ENCODE measurements at places on chromosomes 2 and 18.

DNA sequence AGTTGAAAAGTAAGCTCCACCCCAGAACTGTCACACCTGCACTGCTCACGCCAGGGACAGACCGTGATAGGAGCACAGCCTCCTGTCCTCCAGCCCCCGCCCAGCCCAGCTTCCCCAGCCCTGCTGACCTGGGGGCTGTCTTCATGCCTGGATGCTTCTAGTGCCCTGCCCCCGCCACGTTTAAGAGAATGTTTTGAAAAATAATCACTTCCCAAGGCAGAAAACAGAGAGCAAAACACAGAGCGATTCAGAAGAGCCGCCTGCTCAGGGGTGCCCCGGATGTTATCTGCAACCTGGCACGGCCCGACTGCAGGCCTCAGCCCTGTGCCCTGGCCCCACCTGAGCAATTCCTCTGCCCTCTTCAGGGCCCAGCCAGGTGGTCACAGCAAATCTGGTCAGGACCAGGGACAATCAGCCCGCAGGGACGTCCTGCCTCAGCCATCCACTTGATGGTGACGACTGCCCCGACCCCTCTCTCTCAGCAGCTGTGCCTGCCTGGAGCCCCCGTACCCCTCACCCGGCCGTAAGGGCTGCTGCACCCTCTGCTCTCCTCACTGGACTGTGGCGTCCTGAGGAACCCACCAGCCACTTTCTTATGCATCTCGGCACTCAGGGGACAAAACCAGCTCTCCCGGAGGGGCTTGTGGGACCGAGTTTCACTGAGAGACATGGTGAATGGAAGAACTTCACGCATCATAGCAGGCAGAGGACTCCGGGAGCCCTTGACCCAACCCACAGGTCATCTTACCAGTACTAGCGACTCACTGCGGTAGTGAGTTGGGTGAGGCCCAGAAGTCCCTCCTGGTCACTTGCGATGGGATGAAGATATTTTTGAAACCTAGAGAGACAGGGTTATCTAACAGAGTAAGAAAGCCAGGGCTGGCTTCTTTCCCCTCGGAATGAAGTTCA lies 30.2 kb downstream of the ADI1 start:
- DNase-seq = no peak

DNA sequence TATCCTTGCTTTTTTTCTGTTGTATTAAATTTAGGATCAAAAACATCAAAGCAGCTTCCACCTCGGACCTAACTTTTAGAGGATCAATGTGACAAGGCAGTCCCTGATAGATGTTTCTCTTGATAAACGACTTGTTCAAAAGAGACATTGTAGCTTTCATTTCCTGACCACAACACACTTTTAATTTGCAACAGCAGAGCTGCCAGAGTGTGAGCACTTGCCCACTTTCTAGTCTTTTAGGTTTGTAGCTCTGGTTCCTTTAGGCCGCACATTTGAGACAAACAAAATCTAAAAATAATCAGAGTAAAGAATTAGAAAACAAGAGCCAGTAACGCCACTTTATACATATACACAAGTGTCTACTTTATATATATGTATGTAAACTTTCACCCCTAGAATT lies 3.1 kb downstream of the FIGN start:
- DNase-seq = peak; percentile 77

- DNase-seq = no peak
These were observed 98.1 kb downstream of the MMADHC start for GRCh38 chr2:149489452-149489851.

DNA sequence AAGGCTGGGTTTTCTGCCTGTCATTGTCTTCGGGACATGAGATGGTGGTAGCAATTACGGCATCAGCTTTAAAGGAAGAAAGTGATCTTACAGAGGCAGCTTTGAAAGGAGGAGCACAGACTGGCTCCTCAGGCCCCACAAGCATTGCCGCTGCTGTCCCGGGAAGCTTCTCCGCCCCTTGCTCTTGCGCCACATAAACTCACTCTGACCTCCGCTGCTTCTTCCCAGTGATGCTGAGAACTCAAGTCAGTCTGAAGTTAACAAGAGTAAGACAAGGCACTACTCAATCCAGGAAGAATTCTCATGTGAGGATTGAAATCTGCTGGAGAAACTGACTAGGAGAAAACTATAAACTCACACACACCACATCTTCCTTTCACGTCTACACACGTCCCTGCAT lies 112.4 kb upstream of the RIOK3 start:
- no peak for DNase-seq

DNA sequence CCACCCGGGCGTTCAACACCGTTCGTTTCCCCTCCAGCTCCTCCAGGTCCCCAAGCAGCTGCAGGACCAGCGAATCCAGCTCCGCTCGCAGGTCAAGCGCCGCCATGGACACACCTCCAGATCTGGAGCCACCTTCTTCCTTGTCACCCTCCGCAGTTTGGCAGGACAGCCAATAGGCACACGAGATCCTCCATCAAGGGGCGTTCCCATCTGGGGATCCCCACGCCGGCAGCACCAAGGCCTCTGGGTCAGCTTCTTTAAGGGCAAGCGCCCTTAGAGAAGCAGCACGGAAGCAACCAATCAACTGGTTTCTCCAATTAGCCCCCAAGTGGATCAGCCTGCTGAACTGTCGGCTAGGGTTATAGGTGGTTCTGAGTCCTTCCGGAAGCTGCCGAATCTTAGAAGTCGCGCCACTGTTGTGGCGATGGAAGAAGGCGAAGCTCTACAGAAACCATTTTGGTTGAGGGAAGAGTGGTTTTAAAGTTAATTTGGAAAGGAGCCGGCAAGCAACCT lies 621 bp upstream of the IMP4 start:
- DNase-seq = peak; percentile 93

DNA sequence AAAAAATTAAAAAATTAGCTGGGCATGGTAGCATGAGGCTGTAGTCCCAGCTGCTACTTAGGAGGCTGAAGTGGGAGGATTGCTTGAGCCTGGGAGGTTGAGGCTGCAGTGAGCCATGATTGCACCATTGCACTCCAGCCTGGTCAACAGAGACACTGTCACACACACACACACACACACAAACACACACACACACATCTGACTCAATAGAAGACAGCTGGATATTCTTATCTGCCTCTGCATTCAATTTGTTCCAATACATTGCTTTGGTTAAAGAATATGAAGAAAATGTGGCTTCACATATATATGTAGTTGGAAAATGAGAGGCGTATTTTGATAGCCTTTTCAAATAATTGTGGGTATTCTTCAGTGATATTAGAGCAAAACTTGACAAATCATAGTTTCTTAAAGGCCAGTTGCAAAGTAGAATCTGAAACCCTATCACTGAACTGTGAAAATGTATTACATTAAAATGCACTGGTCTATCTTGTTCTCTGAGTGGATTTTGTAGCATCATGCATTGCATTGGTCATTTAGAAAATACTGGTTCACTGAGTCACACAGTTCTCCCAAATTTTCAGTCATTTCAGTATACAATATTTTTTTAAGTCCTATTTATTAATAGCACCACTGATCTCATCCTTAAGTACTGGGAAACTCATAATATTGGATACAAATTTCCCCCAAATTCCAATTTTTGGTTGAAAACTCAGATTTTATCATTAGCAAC lies 140.9 kb downstream of the MCFD2 start:
- DNase-seq = no peak

GRCh38 chr2:218284106-218284811 lies 8.0 kb downstream of the TMBIM1 start:
- DNase-seq = no peak

- DNase-seq = no peak
These were observed 155.4 kb upstream of the FSIP2 start for GRCh38 chr2:185583058-185583816.

GRCh38 chr2:157067562-157067961 lies 189.9 kb upstream of the GALNT5 start:
- DNase-seq = no peak

- no peak for DNase-seq
These were observed 249.8 kb downstream of the BCL11A start for GRCh38 chr2:60303680-60304079.

DNA sequence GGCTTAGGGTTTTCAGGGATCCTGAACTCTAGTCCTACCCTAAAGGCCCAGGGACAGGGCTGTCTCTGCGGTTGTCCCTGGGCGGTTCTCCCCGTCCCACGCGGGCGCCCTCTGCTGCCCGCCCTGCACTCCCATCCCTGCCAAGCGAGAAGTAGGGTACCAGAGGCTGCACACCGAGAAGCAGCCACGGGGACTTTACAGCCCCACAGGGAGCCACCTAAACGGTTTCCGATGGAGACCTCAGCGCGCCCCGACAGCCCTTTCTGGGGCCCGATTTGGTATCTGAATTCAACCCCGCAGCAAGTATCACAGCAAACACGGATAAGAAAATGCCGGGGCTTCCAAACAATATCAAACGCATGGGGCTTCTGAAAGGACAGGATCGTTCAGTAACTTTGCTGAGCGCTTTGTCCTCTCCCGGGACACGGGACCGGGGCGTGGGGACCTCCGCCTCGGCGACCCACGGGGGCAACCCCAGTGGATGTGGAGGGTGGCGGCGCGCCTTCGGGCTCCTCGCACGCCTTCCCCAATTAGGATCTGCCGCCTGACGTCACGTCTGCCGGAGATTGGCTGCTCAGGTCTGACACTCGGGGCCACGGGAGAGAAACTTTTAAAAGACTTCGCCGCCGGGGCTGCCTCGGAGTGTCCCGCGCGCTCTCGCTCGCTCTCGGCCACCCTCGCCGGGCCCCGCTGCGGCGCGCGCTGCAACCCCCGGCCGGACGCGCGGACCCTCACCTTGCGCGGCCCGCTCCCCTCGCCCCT lies at the start of gene LTBP1:
Gene LTBP1 (plus strand): TSS at position 640 of the 762 bp plus-strand sequence. CDS start 372 bp downstream, outside the sequence.
- peak; percentile 49 for DNase-seq

- peak; percentile 78 for DNase-seq
These were observed 7.6 kb downstream of the CNDP1 start for GRCh38 chr18:74541703-74542555.

GRCh38 chr2:55932843-55933242 lies 9.3 kb upstream of the EFEMP1 start:
- no peak for DNase-seq

DNA sequence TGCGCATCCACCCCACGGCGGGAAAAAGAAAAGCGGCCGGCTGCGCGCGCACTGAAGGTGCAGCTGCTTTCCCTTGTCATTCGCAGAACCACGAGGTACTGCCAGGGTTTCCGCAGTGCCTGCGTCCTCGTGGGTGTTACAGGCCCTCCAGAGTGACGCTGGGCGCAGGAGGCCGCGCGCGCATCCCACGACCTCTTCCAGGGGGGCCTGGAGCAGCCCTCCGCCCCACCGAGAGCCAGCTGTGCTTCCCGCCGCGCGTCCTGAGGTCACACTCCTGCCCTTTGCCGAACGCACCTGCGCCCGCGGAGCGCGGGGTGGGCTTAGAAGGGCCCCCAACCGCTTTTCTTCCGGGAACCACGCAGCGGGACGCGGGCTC lies 378 bp upstream of the IAH1 start:
- peak; percentile 35 for DNase-seq

DNA sequence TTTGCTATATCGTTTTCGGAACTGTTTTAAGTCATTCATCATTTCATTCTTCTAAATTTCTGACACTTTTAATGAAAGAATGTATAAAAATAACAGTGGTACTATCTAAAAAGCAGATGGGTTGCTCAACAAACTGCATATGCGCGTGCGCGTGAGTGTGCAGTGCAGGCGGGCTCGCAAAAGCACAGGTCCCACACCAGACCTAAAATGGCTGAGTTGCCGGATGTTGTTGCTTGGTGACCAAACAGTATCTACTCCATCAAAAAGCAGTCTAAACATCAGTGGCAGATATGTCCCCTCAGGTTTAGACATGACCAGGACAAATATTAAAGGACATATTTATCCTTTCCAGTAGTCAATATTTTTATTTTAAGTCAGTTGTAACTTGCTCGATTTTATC lies 5.1 kb downstream of the NOL4 start:
- peak; percentile 17 for DNase-seq

GRCh38 chr2:156356014-156356754 lies 23.7 kb upstream of the NR4A2 start:
- DNase-seq = no peak

GRCh38 chr2:154455866-154456265 lies 242.6 kb upstream of the KCNJ3 start:
- DNase-seq = no peak

DNA sequence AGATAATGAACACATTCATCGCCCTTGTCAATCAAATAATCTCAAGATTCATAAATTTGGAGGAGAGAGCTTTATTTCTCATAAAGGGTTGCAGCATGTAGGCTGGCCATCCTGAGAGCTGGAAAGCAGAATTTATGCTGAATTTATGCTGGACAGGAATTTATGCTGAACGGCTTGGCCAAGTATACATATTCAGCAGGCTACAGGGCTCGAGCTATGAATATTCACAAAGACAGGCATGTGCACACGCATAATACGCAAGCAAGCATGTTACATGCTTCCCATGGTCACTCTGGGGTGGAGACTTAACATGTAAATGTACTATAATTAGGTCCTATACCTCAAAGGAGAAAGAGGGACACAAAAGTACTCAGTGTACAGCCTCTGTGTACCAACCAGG lies 618.8 kb downstream of the METTL4 start:
- no peak for DNase-seq

- no peak for DNase-seq
These were observed 249.9 kb downstream of the PARD3B start for GRCh38 chr2:204795156-204795555.

DNA sequence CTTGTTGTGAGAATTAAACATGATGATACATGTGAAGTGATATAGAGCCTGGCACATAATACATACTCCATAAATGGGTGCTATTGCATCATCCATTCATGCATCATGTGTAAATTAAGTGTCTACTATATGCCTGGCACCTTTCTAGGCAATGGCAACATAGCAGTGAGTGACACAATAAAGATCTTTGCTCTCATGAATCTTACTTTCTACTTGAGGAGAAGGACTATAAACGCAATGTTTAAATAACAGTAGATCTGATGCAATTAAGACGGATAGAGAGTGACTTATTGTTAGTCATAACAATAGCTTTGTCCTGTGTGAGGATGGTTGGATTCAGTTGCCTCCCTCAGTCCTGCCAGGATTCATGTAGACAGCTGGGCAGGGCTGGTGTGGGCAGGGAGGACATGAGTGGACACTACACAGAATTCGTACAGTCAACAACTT lies 88.4 kb upstream of the NPAS2 start:
- DNase-seq = no peak

GRCh38 chr18:52063923-52064322 lies 276.1 kb upstream of the DCC start:
- no peak for DNase-seq

GRCh38 chr2:99085421-99085820 lies 56.1 kb upstream of the C2orf15 start:
- no peak for DNase-seq

DNA sequence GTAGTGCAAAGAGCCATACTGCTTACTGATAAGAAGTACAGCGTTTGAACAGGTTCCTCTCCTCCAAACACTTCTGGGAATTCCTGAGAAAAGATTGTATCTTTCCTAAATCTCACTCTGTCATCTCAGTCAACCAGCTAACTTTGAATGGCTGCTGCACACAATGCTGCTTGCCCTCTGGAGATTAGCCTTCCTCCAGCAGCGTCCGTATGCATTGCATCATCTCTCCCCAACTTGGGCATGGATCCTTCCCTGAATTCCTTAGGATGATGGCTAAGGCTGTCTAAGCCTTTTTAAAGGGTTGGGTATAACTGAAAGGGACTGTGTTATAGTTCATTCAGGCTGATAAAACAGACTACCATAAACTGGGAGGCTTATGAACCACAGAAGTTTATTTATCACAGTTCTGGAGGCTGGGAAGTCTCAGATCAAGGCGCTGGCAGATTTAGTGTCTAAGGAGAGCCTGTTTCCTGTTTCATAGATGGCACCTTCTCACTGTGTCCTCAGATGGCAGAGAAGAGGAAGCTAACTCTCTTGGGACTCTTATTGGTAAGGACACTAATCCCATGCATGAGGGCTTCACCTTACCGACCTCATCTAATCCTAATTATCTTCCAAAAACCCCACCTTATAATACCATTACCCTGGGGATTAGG lies 105.3 kb downstream of the PAX3 start:
- DNase-seq = no peak

- no peak for DNase-seq
These were observed 529.1 kb downstream of the ZNF804A start for GRCh38 chr2:185127412-185127811.
